ENCODE measurements at places on chromosomes 12 and 14.
A peak's percentile ranks its signal among the peaks of the same experiment; 100 is the strongest.

GRCh38 chr12:53101931-53102781, 1.1 kb upstream of the SOAT2 start:
- peak; percentile 58 for DNase-seq

- no peak for DNase-seq
These were observed 338.8 kb upstream of the SFSWAP start for GRCh38 chr12:131372171-131372475.

DNA sequence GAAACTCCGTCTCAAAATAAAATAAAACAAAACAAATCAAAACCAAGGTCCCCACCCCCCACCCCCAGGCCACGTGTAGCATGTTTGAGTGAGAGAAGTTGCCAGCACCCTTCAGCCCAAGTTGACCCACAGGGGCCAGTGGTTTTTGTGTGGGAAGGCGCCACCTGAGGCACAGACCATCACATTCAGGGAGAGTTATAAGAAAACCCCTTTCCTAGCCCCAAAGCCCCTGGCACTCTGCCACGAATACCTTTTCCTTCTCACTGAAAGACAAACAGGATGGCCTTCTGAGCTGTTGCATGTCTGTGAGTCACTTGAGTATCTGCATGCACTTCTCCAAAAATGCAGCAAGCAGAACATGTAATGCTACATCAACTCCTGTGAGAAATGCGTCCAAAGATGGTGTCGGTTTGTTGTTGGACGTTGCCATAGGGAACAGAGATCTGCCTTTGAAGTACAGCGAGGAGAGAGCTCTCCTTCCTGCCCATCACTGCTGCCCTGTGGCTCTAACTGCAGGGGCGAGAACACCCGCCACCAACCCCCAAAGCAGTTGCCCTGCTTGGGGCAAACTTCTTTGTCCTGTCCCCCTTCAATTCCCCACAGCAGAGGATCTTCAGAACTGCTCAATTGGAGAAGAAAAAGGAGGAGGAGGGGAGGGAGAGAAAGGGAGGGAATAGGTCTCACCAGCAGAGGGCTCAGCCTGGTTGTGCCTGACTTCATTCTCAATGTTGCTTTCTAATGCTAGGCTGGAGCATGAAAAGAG, 2.7 kb upstream of the TRAF3 start:
- DNase-seq: peak; percentile 77

DNA sequence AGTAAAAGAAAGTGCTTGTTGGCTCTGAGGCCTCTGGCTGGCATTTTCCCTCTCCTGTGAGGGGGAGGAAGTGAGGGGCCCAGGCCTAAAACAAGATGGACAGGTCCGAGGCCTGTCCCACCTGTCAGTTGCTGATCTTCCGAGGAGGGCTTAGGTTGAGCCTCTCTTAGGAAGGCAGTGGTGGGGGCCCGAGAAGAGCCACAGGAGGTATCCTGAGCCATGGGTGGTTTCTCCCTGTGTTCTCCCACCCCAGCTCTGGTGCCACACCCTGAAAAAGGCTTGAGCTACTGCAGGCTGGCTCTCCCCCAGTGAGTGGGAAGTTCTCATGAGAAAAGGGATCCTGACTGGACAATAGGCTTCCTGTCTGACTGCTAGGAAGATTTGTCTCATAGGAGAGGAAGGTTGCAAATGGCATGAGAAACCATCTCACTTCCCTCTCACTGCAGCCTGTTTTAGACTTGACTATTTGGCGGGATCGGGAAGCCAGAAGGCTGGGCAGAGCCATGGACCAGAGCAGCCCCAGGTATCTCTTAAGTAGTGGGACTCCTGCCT, 72.1 kb upstream of the SRSF5 start:
- no peak for DNase-seq

DNA sequence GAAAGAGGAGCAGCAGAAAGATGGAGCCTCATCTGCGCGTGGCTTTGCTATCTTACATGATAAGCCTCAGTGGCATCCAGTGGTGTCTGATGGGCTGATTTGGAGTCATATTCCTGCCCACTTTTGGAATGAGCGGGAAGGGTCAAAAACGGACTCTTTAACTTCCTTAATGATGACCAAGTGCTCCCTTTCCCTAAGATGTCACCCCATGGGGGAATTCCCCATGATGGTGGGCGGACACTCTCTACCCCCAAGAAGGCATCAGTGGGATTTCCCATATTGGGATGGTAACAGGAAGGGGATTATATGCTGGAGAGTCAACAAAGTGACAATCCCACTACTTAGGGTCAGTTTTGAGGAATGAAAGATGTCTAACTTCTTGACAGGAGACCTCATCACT, 110.9 kb downstream of the GPATCH2L start:
- no peak for DNase-seq

DNA sequence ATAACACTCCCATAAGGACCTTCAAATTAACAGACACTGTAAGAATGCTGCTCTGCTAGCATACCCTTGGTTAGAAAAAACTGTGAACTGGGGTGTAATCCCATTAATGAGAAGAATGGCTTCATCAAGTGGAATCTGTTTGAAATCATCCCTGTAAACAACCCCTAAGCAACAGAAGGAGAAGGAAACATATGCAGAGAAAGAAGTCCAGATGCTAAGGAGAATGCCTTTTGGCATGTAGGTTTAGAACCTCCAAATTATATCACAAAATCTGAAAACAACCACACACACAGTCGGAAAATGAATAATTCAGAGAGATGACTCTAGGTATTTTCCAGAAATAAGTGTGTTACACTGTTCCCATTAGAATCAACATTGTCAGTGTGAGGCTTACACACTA, 140.2 kb downstream of the NUAK1 start:
- DNase-seq: no peak

GRCh38 chr14:60353420-60353819, 104.4 kb downstream of the PPM1A start:
- DNase-seq: no peak

DNA sequence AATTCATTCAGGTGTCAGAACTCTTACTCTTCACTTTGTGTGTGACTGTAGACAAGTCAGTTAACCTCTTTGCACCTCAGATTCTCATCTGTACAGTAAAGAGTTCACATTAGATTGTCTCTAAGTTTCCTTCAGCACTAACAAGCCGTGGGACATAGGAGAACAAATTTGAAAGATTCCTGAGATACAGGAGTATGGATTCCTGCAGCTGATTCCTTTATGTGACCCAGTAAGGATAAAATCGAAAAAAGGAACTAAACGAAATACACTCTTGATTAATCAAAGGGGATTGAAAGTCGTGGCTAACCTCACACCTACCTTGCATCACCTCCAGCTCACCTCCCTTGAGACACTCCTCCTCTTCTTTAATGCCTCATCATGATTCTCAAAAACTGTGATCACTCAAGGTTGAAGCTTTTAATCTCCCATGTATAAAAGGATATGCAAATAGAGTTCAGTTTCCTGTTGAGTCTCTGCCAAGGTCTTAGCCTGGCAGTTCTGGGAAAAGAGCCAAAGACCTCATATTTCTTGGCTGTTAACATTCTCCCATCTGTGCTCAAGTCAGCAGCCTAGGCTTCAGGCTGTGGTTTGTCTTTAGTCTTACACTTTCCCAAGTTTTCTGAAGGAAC, 156.6 kb downstream of the DAD1 start:
- peak; percentile 35 for DNase-seq

DNA sequence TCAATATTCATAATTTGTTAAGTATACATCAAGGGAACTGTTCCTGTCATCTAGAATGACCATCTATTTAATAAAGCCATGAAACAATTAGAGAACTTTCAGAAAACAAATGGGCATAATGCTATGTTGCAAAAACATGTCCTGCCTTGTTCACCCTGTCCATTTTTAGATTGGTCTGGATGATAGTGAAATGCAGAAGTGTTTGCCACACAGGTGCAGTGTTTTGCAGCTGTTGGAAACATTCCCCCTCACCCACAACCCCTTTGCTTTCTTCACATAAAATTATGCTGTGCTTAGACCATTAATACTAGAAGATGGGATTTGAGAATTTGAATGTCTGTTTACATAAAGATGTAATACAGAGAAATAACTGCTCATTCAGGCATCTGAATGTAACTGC, 36.5 kb downstream of the LEMD3 start:
- no peak for DNase-seq

DNA sequence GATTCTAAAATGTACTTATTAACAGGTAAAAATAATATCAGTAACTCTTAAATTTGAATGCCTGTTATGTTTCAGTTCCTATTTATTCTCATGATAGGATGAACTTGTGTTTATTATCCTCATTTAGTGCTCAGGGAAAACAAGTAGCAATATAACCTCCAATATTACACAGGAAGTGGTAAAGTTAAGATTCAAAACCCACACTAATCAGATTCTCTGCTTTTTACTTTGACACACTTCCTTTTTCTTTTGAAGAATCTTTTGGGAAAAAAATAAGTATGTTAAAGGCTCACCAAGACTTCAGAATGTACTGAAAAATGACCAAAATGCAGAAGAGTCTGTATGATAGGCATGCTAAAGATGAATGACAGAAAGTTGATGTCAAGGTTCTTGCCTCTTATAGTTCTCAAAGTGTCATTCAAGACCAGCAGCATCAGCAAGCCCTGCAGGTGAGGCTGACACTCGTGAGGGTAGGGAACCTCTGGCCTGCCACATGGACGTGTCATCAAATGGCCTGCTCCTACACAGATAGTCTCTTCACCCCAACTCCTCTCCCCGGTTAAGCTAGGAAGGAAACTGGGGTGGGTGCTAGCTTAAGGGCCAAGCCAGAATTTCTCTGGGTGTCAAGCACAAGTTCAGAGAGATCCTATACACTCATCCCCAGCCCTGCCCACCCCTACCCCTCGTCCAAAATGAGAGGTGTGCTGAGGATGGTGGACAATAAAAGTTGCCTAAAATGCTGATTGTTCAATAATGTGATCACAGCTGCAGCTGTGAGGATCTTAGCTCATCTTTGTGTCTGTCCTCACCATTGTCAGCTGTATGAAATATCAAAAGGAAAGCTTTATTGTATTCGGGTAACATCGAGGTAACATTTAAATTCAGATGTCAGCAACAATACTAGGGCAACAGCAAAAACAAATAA, 6.3 kb downstream of the TBPL2 start:
- no peak for DNase-seq

- DNase-seq: no peak
These were observed 97.5 kb downstream of the PPP2R5C start for GRCh38 chr14:101858791-101859537.

DNA sequence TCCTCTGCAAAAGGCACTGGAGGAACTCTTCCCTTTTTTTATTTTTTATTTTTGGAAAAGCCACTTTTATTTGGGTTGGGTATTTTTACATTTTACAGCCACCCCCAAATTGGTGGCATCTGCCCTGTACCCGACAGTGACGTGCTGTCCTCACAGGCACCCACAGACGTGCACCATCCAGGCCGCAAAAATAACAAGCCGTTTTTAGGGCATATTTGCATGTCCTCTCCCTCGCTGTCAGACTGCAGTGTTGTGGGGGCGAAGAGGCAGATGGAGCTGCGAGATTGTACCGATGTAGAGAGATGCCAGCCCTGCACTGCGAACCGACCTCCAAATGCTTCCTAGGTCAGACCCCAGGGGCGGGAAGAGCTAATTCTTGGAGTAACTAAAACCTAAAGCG, 12.2 kb downstream of the JDP2 start:
- DNase-seq: no peak

GRCh38 chr14:25381498-25381897, 331.6 kb upstream of the STXBP6 start:
- no peak for DNase-seq

- DNase-seq: no peak
These were observed 50.9 kb downstream of the ZFP36L1 start for GRCh38 chr14:68741839-68742470.

Data from large intestine (tissue), 12 donors.